Purkinje cell (primary cell): ENCODE measurements at places on chromosomes 5 and 9. TPM values are rescaled to one million over a fixed set of nuclear protein-coding genes. Genes with fewer than 3 reads are reported as not detected.

IFNK gene
- not detected in 2 replicates for polyA plus RNA-seq

ANKRD20A1 gene
- polyA plus RNA-seq = 3.3 and 19.0 TPM in 2 replicates

LRRC19 gene
- 0.30 TPM in 1 of 2 replicates, not detected in the other for polyA plus RNA-seq

HAVCR2 gene
- polyA plus RNA-seq = 0.24 TPM in 1 of 2 replicates, not detected in the other

CARD19 gene
- 3.6 and 13.2 TPM in 2 replicates for polyA plus RNA-seq

PCDHA2 gene
- not detected in 2 replicates for polyA plus RNA-seq

SV2C gene
- 50.4 and 53.8 TPM in 2 replicates for polyA plus RNA-seq

TIMD4 gene
- 0.35 TPM in 1 of 2 replicates, not detected in the other for polyA plus RNA-seq

ADGRV1 gene
- 31.7 and 36.2 TPM in 2 replicates for polyA plus RNA-seq

FNIP1 gene
- 19.7 and 23.5 TPM in 2 replicates for polyA plus RNA-seq

C9orf50 gene
- polyA plus RNA-seq = not detected in 2 replicates

BAG1 gene
- 30.4 and 44.0 TPM in 2 replicates for polyA plus RNA-seq

OSMR gene
- 3.1 TPM in 1 of 2 replicates, not detected in the other for polyA plus RNA-seq

GRXCR2 gene
- not detected in 2 replicates for polyA plus RNA-seq

TTLL11 gene
- 2.5 TPM in 1 of 2 replicates, not detected in the other for polyA plus RNA-seq

SH3TC2 gene
- 0.59 and 1.1 TPM in 2 replicates for polyA plus RNA-seq

CDK5RAP2 gene
- 6.8 and 8.3 TPM in 2 replicates for polyA plus RNA-seq

GLRA1 gene
- polyA plus RNA-seq = 0.35 TPM in 1 of 2 replicates, not detected in the other

CD72 gene
- polyA plus RNA-seq = not detected in 2 replicates

COL5A1 gene
- 5.9 and 11.6 TPM in 2 replicates for polyA plus RNA-seq

PCDHB4 gene
- polyA plus RNA-seq = 6.0 and 16.8 TPM in 2 replicates
